Large intestine (tissue), 12 donors: ENCODE measurements at places on chromosomes 7 and 10. TPM values are rescaled to one million over a fixed set of nuclear protein-coding genes. Genes with fewer than 3 reads are reported as not detected.

DNA sequence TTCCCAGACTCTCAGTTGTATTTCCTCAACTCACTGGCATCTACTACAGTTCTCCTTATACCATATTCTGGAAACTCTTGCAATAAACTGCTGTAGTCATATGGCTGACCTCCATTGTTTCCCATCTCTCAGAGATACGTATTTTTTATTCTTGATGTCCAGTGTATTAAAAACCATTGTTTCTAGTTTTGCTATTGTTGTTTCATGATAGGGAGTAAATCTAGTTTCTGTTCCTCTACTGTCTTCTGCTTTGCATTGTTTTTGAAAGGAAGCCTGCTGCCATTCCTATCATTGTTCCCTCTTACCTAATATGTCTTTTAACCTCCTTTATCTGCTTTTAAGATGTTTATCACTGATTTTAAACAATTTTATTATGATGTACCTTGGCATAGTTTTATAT, 255.0 kb downstream of the ADK start:
- DNase-seq, result no peak

GRCh38 chr7:135231686-135232085, 2.0 kb upstream of the STRA8 start:
- DNase-seq, result peak; percentile 9

DNA sequence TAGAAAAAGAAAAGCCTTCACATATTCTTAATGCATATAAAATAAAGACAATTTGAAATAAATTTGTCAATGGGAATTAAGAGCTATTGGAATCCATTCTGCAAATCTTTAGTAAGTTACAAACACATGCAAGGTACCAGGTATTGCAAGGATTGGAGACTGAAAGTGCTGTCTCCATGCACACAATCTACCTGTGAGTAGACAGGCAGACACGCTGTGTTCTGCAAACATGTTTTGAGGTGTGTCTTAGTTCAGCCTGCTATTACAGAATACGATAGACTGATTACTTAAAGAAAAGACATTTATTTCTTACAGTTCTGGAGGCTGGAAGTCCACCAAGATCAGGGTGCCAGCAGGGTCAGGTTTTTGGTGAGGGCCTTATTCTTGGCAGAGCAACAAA, 10.0 kb downstream of the NMT2 start:
- DNase-seq, result no peak

- DNase-seq, result no peak
These were observed 104.0 kb downstream of the PLXDC2 start for GRCh38 chr10:19920075-19920726.

GRCh38 chr10:6065406-6065805, 3.2 kb upstream of the IL2RA start:
- DNase-seq, result no peak

- no peak for DNase-seq
These were observed 23.0 kb upstream of the SVIL start for GRCh38 chr10:29657719-29658274.

GRCh38 chr10:75793848-75794247, 362.4 kb downstream of the LRMDA start:
- no peak for DNase-seq

GRCh38 chr10:102254426-102254825, 9.1 kb downstream of the GBF1 start:
- DNase-seq, result no peak

DNA sequence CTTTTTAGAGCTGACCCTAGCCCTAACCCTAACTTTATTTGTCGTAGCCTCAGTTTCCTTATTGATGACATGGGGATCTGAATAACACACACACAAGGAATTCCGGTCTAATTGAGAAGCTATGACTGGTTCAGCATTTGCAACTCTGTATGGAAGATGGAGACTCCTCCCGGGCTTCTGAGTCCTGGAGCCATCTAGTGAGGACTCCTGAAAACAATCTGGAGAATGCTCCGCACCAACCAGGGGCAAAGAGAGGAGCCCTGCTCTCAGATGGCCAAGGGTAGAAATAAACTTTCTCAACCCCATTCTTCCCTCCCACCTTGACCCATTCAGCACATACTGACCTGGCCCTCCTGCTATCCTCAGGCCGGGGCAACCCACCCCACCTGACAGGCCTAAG, 26.4 kb downstream of the MBL2 start:
- no peak for DNase-seq

DNA sequence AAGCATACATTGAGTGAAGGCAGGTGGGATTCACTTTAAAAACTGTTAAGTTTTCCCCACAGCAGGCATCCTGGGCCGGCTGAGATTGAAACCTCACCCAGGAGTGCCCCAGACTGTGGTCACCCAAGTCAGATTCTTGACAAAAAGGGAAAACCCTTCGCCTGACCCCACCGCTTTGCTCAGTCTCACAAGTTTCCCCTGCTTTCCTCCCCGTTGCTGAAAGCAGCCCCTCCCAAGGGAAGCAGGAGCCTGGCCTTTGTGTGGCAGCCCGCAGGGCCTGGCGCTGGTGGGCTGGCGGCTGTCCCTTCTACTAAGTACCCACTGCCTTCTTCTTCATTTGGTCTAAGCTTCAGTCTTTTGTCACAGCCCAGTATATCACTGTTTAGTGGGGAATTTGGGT, 16.0 kb downstream of the RNF32 start:
- no peak for DNase-seq

DNA sequence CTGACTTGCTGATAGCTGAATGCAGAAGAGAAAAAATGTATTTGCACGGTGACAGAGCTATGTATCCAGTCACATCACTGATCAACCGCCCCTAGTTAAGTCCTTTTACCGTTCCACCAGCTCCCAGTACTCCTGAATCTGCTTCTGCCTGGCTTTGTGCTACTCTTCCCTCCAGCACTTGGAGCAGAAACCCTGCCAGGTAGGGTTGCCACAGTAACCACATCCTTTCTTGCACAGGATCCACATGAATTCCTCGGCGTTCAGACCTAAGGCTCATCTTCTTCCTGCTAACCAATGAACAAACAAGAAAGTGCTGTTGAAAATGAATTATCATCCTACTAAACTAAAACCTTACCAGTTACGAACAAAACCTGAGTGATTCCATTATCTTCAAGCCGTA, 52.0 kb upstream of the KCTD7 start:
- DNase-seq, result no peak

- DNase-seq, result peak; percentile 46
These were observed at the start of gene IKZF1 for GRCh38 chr7:50304129-50304910. IKZF1 (plus strand) TSS chr7:50304716; CDS start chr7:50319062, 14,346 bp downstream.

GRCh38 chr7:147912291-147912690, 678.3 kb upstream of the C7orf33 start:
- no peak for DNase-seq

- DNase-seq, result no peak
These were observed 54.9 kb downstream of the MET start for GRCh38 chr7:116726713-116727431.

DNA sequence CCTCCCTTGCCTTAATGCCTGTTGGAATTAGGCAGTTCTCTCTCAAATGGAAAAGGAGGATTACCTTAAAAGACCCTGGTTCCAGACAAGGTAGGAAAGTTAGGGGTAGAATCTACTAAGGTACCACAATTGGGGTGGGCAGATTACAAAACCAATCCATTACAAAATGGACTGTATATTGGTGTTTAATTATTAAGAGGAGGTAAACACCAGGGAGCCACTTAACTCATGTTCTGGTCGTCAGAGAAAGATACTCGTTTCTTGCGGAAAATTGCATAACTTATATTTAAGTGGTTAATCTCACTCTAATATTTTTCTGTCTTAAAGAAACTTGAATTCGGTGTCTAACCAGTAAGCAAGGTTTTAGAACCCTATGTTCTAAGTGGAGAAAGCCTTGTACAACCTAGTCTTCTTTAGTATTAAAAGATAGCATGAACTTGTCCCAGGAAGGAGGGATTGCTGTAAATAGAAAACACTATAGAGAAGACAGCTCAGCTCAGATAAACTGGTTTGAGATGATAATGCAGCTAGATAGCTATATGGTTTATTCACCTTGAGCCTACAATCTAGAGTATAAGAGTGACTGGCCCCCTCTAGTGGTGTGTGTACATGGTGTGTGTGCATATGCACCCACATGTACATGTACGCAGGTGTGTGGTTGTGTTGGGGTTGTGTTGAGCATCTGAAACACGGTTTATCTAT, 58.0 kb upstream of the STRIP2 start:
- peak; percentile 48 for DNase-seq

DNA sequence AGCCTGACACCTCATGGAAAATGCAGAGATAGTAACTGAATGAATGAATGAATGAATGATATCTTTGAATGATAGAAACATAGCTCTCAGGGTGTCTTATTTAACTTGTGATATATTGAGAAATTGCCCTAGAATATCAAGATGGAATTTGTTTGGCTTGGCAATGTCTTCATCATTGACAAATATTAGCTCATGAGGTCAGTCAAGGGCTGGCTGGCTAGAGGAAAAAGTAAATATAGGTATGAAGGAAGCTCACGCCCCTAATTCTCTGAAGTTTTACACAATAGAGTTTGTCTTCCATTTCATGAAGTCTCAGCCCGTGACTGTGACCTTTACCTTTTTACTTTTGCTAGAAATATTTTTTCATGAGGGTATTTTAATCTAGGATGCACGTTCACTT, 305.2 kb downstream of the ADARB2 start:
- DNase-seq, result peak; percentile 20

GRCh38 chr10:82660205-82660604, 785.2 kb downstream of the NRG3 start:
- no peak for DNase-seq

DNA sequence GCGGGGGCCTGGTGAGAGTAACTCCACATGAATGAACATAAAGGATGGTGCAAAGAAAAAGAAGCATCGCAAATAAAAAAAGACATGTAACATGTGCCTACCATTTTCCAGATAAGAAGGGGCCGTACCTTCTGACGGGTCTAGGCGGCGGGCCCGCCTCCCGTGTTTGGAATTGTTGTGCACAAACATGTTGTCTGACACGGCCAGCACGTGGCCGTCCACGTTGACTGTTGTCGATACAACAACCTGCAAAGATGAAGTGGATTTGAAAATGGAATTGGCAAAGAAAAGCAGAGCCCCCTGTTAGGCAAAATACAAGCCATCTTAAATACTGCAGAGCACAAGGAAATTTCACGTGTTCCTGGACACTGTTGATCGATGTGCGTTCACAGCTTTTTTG, 90.7 kb downstream of the EBF3 start:
- no peak for DNase-seq

GRCh38 chr10:12709521-12709963, 292.0 kb downstream of the CCDC3 start:
- no peak for DNase-seq

GRCh38 chr7:1858435-1859265, 188.6 kb downstream of the ELFN1 start:
- no peak for DNase-seq

DNA sequence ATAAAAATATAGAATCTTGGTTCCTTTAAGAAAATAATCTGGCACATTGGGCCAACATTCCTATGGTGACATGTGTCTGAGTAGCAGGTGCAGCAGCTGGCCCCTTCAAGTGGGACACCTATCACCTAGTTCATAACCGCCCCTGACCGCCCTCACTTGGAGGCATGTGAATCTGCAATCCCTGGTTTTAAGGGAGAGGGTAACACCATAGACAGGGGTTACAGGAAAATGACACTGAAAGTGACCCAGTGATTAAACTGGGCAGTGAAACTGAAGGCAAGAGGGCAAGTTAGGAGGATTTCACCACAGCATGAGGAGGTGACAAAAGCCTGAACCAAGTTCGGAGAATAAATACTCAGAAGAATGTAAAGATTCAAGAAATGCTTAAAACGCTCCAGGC, 1.1 kb downstream of the RSU1 start:
- DNase-seq, result no peak

GRCh38 chr7:148915211-148915610, 31.1 kb upstream of the EZH2 start:
- peak; percentile 55 for DNase-seq

The JAKMIP3 gene
- 0.45 TPM for polyA plus RNA-seq

The SLC12A9 gene
- 26.0 TPM for polyA plus RNA-seq

The SAMD9 gene
- 6.1 TPM for polyA plus RNA-seq

The NXPH1 gene
- 0.06 TPM for polyA plus RNA-seq

The GJD4 gene
- polyA plus RNA-seq, result 0.09 TPM

The PIP gene
- polyA plus RNA-seq, result not detected

The ZNF316 gene
- polyA plus RNA-seq, result 35.0 TPM

The BTRC gene
- polyA plus RNA-seq, result 14.4 TPM
